Stomach (tissue), 19 donors: ENCODE measurements at places on chromosomes 7 and 10. TPM values are rescaled to one million over a fixed set of nuclear protein-coding genes. Genes with fewer than 3 reads are reported as not detected.

Gene ARPC1B
- 113 TPM for total RNA-seq

Gene NUTM2E
- not detected for total RNA-seq

DNA sequence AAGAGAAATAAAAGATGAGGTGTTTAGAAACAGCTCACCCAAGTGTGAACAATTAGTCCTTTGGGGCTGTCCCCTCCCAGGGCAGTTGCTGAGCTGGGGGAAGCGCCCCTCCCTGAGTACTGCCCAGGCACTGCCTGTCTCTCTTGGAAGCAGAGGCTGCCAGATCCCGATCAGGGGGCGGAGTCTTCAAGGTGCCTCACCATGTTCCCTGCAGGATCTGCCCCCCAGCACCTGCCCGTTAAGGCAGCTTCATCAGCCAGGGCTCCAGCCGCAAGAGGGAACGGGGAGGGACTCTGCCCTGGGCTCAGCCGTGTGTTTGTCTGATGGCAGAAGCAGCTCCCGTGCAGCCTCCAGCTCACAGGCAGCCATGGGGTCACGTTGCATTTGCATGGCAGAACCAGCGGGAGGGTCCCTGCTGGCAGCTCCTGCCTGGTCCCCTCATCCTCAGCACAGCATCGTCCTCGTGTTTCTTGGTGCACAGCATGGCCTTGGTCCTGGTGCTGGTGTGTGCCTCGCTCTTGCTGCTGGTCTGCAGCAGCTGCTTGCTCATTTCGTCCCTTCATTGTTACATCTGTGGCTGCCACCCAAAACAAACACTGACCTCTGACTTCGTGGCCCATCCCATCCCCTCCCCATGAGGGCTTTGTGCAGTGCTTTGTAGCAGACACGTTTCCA is 10.7 kb upstream of the DPYSL4 start:
- DNase-seq = no peak

DNA sequence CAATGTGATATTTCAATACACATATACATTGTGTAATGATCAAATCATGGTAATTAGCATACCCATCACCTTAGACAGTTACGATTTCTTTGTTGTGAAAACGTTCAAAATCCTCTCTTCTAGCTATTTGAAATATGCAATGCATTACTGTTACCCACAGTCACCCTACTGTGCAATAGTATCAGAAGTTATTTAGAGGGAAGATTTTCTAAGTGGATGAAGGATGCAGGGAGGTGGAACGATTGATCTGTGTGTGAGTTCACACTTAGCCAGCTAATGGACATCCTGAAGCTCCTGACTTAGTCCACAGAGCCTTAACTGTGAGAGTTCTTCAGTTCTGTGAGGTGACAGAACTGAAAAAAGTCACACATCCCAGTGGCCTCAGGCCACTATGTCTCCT is 97.2 kb upstream of the LAMB4 start:
- DNase-seq = no peak

DNA sequence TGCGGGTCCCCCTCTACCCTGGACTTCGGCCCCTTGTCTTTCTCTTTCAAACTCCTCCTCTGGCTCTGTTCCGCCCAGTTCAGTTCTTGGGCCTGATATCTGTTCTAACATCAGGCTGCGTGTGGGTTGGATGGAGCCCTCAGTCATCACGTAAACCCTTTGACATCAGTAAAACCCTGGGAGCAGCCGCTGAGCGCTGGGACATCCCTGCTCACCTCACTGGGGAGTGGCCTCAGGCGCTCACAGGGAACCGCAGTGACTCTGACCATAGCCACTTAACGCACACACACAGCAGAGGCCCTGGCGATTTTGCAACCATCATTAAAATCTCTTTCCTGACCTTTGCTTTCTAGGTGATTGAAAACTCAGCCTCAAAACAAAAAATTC is 113.3 kb downstream of the CYTH3 start:
- DNase-seq = no peak
